ENCODE measurements at places on chromosomes 6 and 20. TPM values are rescaled to one million over a fixed set of nuclear protein-coding genes. Genes with fewer than 3 reads are reported as not detected.

GRCh38 chr6:75438013-75438431 is 55.6 kb downstream of the FILIP1 start:
- no peak for DNase-seq

- DNase-seq = no peak
Observed at GRCh38 chr20:55099251-55099650, 623.9 kb downstream of the DOK5 start.

- no peak for DNase-seq
Observed at GRCh38 chr20:669573-669972, 6.0 kb downstream of the SCRT2 start.

DNA sequence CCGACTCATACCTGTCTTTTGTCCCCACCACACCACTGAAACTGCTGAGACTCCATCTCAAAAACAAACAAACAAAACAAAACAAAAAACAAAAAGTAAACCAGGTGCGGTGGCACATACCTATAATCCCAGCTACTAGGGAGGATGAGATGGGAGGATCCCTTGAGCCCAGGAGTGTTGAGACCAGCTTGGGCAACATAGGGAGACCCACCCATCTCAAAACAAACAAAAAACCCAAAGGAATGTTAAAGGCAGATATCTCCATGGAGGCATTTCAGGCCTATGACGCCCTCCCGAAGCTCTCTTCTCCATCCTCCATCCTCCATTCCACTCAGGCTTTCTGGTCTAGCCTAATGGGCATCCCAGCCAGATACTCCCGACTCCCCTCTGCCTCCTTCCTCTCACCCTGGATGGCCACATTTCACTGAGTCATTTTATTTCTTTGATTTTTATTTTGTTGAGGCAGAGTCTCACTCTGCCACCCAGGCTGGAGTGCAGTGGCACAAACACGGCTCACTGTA is 3.2 kb upstream of the SLC4A11 start:
- DNase-seq = no peak

- DNase-seq = no peak
Observed at GRCh38 chr6:5190507-5190906, 70.2 kb downstream of the LYRM4 start.

Gene NRN1
- total RNA-seq = not detected

Gene USP49
- total RNA-seq = 1.8 TPM

Gene DUSP22
- total RNA-seq = 49.4 TPM

All from CD4-positive, alpha-beta memory T cell (primary cell).